ENCODE measurements at places on chromosomes 1 and 21.

DNA sequence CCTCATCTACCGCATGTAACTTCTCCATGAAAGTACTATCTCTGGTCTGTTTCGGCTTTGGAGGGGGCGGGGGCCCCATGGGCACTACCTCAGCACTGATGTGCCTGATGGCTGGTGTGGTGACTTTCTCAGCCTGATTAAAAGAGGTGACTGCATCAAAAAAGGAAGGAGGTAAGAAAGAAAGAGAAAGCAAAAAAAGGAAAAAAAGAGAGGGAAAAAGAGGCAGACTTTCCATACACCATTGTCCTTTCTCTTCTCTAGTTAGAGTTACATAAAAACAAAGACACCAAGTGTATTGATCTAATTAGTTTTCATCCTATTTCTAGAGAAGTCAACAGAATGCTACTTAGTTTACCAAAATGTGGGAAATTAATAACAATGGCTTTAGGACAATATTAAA lies 43.3 kb downstream of the GON4L start:
- DNase-seq: no peak

DNA sequence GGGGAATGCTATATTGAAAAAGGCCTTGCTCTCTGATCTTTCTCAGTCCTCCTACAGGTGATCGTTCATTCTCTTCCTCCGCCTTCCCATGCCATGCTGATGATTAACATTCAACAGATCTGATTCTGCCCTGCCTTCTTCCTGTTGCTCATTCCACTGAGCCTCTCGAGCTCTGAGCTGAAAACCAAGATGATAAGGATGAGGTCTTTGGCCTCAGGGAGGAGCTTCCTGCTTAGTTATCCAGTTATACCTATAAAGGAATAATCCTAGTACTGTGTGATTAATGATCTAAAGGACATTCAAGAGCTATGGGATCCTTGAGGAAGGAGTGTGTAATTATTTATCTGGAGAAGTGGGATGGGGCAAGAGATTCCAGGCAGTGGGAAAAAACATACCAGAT lies 25.2 kb upstream of the MAP3K7CL start:
- DNase-seq: no peak

GRCh38 chr1:11180342-11180744 lies 8.8 kb upstream of the ANGPTL7 start:
- no peak for DNase-seq

GRCh38 chr1:48679859-48680258 lies 96.8 kb downstream of the BEND5 start:
- DNase-seq: no peak

- no peak for DNase-seq
Measured at GRCh38 chr1:30888975-30889374, 19.6 kb downstream of the SDC3 start.

DNA sequence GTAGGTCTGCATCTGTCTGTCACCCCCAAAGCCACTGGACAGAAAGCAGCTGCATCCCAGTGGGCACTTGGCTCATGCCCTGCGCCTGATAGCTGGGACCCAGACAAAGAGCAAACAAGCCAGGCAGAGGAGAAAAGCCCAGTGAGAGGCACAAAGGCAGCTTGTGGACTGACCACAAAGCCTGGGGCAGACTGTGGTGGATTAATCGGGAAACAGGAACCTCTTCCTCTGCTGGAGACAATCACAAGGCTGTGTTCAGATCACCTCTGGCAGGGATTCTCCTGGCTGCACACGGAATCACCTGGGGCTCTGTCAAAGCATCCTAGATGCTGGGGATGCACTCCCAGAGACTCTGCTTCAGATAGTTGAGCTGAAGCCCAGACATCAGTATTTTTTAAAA lies 15.2 kb upstream of the GJB5 start:
- no peak for DNase-seq

DNA sequence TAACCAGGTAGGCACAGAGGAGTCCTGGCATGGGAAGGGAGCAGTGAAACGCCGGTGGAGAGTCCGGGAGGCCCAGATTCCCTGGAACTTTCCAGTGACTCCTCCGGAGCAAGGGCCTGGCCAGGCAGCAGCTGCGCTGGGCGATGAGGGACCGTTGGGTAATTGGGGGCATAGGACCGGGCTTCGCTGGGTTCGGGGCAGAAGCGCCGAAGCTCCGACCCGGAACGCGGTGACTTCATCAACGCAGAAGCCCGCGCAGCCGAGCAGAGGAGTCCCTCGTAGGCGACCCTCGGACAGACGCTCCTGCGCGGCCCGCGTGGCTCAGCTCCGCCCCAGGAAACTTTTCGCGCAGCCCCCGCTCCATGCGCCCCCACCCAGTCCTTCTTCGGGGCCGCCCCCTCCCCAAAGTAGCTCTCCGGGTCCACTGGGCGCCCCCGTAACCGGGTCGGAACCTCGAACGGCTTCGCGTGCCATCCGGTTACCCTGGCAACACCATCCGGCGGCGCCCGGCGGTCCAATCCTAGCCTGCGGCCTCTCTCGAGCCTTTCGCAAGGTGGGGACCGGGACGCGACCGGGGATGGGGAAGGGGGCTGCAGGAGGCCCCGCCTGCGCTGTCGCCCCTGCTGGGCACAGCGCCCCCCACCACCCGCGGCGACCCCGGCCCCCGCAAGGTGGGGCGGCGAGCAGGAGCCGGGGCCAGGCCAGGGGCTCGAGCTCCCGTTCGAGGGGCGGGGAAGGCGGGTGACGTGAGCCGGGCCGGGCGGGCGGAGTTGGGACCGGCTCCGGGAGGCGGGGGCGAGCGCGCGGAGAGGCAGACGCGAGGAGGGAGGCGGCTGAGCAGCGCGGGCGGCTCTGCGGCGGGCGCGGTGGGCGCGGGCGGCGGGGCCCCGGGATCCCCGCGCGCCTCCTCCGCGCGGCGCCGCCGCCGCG lies at the start of gene AJAP1:
TSS of gene AJAP1 (plus strand) at position 814 of the 930 bp plus-strand sequence. CDS start 817 bp downstream, outside the sequence.
- DNase-seq: peak; percentile 26

- no peak for DNase-seq
Measured at GRCh38 chr1:201490708-201491131, 16.2 kb downstream of the CSRP1 start.

GRCh38 chr1:154157520-154158306 lies 2.8 kb upstream of the NUP210L start:
- peak; percentile 64 for DNase-seq

- no peak for DNase-seq
Measured at GRCh38 chr1:55204997-55205396, 10.2 kb downstream of the USP24 start.

All from activated T-cell treated with anti-CD3 and anti-CD28 coated beads, Interleukin-2, amount 50 U/mL, for 48 hours (primary cell).